Stimulated activated CD8-positive, alpha-beta memory T cell treated with anti-CD3 and anti-CD28 coated beads, Interleukin-12 subunit alpha, Interleukin-12 subunit beta, amount 100 ng/mL, for 4 hours (primary cell): ENCODE measurements at places on chromosomes 7 and 10.

- no peak for DNase-seq
Observed at GRCh38 chr10:132699411-132700155, 86.4 kb downstream of the NKX6-2 start.

GRCh38 chr10:31921031-31921430 is 7.6 kb downstream of the ARHGAP12 start:
- no peak for DNase-seq

GRCh38 chr10:121080281-121080891 is 229.2 kb downstream of the WDR11 start:
- DNase-seq = no peak

- no peak for DNase-seq
Observed at GRCh38 chr10:49688261-49688846, 8.9 kb downstream of the C10orf53 start.

GRCh38 chr10:96606946-96607345 is 20.1 kb upstream of the TM9SF3 start:
- no peak for DNase-seq

DNA sequence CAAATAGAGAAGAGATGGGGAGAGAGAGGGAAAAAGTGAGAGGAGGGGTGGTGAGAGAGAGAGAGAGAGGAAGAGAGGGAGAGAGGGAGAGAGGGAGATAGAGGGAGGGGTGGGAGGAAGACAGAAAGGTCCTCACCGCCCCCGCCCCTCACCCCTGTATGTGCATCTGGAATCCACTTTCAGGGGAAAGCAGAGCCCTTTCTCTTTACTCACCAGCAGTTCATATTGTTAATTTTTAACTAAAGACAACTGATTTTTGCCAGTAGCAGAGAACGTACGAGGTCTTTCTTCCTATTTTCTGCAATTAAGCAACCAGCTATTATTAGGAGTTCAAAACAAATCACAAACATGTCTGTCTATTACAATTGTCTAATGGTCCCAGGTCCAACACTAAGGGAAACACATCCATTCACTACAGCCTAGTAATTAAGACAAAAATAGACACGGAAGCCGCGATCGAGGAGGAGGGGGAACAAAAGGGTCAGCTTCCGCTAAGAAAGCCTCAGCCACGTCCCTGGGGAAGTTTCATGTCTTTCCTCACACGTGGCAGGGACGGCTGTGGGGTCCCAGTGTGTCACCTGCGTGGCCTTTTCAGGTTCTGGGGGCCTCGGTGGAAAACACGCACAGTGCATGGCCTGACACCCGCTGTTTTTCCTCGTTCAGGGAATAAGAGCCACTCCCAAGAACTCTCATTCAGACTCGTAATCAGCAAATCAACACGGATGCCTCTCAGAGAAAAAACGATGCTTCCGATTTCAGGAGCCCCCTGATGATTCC is 572.0 kb downstream of the PTPRN2 start:
- no peak for DNase-seq

GRCh38 chr7:45660201-45660900 is 86.2 kb downstream of the ADCY1 start:
- no peak for DNase-seq

DNA sequence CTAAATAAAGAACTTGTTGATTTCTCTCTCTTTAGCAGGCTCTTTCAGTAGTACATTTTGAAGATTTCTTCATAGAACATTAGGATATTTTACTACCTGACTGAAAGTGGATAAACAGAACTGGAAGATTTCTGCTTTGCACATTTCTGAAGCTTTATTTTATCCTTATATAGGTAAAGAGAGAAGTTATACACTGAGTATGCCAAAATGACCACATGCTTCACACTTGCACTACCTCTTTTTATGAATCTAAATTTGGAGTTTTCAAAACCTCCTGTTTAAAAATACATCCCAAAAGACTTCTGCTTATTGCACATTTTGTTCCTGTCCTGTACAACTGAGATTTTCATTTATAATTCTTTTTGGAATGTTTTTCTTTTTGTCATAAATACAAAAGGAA is 197.4 kb upstream of the PRPS1L1 start:
- DNase-seq = no peak

DNA sequence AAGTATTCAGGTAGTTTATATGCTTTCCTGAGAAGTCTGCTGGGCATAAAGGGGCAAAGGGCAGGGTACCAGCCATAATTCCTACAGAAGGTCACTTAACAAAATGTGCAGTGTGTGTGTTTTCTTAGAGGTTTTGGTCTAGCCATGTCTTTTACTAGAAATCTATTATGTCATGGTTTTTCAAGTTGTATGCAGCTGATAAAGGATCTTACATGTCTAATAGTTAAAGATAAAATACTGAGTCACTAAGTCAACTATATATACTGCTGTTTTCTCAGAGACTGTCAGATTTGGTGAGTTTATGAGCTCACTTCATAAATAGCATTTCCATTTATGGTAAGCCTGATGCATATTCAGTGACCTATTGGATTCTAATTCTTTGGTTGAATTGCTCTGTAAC is 7.7 kb downstream of the CASP2 start:
- DNase-seq = no peak

- DNase-seq = no peak
Observed at GRCh38 chr10:70374775-70375614, 7.4 kb downstream of the LRRC20 start.

DNA sequence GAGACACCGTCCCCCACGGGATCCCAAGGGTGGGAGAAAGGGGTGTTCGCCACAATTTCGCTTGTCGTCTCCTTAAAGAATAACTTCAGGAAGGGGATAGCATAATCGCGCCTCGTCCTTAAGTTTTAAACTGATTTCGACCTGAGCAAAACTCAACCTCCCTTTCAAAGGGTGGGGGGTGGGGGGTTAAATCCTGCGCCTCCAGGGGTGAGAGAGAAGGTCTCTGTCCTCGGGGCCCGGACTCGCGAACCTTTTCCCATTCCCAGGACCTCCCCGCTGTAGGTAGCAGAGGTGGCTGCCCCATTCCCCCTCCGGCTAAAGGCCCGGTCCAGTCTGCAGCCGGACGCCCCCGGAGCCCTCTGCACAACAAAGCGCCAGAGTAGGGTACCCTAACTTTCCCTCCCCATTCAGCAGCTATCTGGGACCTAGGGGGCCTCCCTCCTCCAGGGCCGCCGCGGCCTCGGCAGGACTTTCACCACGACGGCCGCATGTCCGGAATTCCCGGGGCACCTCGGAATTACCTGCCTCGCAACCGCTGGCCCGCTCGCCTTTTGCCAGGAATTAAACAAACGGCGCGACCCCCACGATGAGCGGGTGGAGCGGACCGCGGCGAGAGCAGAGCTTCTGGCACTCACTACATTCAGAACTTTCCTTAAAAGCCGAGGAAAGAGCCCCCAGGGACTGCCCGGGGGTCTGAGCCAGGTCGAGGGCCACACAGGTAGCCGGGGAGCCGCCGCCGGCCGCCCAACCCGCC is 1.7 kb downstream of the CDK6 start:
- DNase-seq = no peak

DNA sequence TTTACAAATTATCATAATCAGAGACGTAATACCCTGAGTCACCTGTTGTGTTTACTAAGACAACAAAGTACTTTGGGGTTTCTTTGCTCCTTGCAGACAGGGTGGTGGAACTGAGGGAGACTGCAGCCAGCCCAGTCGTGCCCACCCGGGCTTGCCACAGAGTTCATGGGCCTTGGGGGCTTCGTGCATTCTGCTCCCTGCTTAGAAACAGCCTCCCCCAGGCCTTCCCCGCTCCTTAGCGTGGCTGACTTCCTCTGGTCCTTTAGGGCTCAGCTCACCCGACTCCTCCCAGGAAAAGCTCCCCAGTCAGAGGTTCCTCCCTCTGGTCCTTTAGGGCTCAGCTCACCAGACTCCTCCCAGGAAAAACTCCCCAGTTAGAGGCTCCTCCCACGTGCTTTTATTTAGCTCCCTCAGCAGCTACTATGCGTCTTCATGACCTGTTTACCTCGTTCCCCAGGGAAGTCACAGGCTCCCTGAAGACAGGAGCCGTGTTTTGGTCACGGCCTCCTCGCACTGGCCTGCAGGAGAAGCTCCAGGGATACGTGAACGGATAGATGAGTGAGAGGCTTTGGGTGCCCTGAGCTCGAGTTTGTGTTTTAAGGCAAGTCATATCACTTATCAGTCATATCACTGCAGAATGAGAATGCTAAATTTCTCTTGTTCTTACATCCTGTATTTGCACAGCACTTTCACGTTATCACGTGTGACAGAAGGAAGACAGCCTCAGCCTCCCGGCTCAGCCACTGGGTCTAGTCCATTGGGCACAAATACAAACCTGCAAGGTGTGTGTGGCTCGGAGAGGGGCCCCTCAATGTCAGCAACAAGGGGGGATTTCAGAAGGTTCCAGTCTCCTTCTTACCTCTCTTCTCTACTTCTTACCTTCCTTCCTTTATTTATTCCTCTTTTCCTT is 52.7 kb upstream of the VIPR2 start:
- no peak for DNase-seq

DNA sequence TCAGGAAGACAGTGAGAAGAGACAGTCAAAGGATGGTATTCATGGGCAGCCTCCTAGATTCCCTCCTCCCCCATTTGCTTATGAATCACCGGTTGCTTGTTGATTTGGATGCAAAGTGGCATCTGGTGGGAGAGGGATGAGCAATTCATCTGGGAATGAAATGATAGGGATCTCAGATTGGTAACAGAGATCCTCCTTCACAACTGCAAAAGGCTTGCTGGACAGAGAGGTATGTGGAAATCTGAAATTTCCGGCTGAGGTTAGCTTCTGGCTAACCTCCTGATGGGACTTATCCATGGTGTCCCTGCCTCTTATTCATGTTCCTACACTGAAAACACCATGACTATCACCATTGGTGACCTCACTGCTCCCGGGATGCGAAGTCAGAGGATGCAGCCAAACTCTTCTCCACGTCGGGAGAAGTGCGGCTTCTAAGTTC is 48.4 kb upstream of the PODXL start:
- no peak for DNase-seq

GRCh38 chr10:119511828-119512515 is 30.5 kb downstream of the RGS10 start:
- DNase-seq = no peak

DNA sequence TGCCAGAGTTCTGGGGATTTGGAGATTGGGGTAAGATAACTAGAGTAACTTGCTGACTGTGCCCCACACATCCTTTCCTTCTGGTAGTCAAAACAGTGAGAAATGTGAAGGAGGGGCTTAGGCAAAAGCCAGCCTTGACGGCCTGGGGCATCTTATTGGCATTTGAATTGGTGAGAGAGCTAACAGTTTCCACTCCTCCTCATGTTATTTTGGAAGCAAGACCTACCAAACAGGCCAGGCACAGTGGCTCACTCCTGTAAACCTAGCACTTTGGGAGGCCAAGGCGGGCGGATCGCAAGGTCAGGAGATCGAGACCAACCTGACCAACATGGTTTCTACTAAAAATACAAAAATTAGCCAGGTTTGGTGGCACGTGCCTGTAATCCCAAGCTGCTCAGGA is 596.6 kb downstream of the GRM8 start:
- no peak for DNase-seq

DNA sequence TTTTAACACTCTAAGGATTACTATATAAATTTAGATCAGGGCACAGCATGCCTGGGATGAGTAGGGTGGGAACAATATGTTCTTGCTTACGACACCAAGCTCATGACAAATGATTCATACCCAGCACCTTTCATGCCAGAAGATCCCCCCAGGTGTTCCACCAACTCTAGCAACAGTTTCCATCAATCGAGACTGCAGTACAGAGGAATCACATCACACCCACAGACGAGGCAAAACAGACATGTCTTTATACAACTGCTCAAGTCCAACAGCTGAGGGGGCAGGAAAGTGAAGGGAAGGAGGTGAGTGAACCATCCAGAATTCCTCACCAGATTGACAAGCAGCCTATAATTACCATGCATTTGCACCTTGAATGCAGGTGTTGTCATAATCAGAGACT is 3.6 kb downstream of the SORCS1 start:
- DNase-seq = no peak

- no peak for DNase-seq
Observed at GRCh38 chr10:122188706-122189105, 82.4 kb upstream of the BTBD16 start.

DNA sequence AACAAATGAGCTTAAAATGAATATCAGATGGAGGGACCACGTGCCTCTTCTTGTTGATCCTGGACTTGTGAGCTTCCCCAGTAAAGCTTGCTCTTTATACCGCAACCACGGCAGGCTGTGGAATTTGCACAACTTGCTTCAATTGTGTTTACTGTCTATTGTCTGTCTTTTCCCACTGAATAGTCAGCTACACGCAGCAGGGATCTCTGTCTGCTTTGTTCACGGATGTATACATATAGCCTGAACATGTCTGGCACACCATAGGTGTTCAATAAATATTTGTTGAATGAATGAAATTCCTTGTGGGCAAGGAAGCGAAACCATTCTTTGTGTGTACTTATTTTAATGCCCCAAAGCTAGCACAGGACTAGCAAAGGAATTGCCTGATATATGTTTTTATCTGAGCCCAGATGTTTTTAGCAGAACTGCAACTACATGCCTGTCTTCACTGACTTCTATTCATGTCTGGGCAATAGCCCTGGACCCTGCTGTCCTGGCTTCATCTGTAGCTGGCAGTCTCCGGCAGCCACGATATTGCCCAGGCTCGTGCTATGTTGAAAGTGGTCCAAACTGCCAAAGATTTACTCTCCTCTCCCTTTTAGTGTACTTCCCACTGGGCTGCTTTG is 29.9 kb upstream of the IFRD1 start:
- DNase-seq = no peak

DNA sequence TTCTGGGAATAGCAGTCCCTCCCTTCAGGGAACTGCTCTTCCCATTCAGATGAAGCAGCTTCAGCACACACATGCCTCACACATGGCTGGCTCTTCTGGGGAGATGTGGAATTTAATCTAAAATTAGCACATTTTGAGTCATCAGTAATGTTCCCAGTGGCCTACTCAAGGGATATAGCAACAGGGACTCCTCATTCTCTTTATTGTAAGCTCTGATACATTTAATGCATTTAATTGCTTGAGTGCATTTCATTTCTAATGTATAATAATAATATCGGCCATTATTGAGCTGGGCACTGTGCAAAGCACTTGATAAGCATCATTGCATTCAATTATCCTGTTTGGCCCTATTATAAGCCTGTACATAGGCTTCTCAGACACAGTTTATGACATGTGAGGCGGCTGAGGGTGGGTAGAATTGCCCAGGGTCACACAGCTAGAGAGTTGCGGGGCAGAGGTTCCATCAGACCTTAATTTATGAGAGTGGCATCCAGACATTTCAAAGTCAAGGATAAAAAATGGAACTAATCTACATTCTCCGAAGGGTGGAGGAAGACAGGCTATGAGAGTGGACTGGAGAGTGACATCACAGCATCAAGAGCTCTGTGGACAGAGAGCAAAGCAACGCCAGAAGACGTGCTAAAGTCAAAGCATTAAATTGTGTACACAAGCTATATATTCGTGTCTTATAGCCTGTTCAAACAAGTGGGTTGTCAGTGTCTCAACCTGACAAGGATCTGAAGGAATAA is 76.8 kb downstream of the LANCL2 start:
- no peak for DNase-seq

- no peak for DNase-seq
Observed at GRCh38 chr7:94067047-94067446, 62.9 kb upstream of the BET1 start.

DNA sequence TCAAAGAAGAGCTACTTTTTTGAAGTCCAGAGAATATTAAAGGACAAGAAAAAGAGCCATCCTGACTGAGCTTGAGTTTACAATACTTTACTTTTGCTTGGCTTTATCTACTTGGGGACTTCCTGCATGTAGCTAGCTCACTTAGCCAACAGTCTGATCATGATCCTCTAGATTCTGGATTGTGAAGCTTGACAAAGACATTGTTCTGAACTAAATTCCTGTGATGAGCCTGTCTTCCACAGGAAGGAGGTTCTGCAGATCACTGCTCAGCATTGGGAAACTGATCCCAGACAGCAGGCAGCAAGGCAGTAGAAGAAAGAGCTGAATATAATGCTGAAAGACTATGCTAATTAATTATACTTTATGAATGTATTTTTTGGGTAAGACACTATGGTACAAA is 296.4 kb downstream of the DGKB start:
- no peak for DNase-seq
